ENCODE measurements at places on chromosomes 13 and 19.

- no peak for DNase-seq
Measured at GRCh38 chr19:17202249-17202648, 12.9 kb upstream of the USE1 start.

DNA sequence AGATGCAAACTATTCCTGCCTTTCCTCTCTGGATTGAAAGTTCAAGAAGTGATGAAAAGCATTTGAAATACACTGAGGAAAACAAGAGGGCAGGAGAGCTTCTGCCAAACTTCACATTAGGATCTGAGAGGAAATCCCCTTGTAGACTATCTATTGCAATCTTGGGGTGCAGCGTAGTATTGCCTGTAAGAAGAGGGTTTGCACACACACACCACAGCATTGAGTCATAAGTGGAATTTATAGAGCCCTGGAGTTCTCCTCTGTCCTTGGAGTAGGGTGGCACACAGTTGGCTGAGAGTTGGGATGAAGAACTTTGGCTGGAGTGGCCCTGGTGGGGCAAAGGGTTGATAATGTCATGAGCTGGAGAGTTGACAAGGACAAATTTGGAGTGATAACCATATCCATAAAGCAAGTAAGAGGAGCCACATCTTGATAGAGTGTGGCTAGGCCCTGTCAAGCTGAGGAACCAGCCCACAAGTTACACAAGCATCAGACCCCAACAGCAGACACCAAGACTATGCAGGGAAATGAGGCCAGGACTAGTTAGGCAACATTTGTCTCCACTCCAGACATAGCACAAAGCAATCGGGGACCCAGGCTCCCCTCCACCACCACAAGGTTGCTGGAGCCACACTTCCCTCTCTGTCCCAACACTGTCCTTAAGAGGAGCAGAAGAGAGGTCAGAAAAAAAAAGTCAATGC is 520.9 kb downstream of the KLF5 start:
- DNase-seq, result no peak

DNA sequence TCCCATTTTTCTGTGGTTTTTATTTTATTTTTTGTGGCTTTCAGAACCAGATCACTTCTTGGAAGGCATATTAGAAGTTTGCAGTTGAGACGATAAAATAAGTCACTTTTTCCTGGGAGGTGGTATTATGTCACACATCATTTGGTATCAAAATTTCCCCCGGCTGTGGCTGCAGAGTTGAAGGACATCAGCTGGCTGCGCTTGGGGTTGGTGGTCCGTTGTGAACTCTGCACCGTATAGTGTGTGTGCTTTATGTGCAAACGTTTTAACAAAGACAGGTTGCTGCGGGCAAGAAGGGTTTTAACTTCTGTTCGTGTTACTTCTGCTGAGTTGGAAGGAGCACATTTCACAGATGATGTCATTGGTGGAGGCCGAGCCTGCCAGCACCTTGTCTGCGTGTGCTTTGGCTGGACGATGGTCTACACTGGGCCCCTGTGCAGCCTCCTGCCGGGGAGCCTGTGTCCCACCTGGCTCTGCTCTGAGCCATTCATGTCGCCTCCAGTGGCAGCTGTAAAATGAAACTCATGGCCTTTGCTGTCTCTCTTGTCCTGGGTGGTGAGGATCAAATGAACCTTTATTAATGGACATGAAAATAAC is 9.6 kb downstream of the ATP11A start:
- no peak for DNase-seq

DNA sequence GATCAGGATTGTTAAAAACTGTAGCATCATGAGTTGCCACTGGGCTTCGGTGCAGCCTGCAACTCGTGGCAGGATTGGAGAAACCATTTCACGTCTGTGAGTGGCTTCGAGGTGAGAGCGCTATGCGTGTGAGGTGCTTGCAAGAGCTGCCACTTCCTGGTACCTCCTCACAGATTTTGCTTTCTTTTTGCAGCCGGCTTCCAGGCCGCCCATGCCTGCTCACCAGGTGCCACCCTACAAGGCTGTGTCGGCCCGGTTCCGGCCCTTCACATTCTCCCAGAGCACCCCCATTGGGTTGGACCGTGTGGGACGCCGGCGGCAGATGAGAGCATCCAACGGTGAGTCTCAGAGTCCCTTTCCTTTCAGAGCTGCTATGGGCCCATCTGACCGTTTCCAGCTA is 57.9 kb upstream of the C1QTNF9 start:
- DNase-seq, result peak; percentile 50

GRCh38 chr13:29963089-29963488 is 112.7 kb upstream of the UBL3 start:
- no peak for DNase-seq

GRCh38 chr13:45915686-45916439 is 64.3 kb upstream of the SIAH3 start:
- no peak for DNase-seq

DNA sequence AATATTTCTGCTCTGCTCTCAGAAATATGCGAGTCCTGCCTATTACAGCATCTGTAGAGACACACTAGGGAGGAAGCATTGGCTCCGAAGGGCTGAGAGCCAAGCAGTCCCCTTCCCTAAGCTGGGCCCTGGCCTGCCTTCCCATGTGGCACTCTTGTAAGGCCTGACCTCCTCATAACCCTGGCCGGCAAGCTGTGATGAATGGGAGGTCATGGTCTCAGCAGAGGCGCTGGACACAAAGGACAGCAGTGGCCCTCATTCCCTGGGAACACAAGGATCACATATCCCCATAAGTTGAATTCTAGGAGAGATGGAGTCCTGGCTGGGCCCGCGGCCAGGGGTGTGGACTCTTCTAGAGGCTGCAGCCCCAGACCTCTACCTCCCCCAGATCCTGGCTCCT is 483.3 kb downstream of the ZNF536 start:
- DNase-seq, result no peak

- no peak for DNase-seq
Measured at GRCh38 chr13:102677122-102677521, 17.7 kb downstream of the METTL21C start.

DNA sequence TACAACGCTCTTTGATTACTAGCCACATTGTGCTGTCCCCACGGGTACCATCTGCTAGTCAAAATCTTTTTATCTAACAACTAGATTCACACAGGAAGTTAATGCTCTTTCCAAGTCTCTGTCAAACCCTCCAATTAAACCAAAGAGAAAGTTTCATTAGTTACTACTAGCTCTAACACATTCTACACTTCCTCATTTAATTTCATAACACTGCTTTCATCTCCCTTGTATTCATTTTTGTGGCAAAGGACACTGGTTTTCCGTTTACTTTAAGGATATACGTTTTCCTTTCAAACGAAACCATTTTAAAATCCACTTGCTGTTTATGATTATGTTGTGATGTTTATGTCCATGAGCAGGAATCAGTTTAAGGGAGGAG is 5.3 kb downstream of the DYRK1B start:
- no peak for DNase-seq

DNA sequence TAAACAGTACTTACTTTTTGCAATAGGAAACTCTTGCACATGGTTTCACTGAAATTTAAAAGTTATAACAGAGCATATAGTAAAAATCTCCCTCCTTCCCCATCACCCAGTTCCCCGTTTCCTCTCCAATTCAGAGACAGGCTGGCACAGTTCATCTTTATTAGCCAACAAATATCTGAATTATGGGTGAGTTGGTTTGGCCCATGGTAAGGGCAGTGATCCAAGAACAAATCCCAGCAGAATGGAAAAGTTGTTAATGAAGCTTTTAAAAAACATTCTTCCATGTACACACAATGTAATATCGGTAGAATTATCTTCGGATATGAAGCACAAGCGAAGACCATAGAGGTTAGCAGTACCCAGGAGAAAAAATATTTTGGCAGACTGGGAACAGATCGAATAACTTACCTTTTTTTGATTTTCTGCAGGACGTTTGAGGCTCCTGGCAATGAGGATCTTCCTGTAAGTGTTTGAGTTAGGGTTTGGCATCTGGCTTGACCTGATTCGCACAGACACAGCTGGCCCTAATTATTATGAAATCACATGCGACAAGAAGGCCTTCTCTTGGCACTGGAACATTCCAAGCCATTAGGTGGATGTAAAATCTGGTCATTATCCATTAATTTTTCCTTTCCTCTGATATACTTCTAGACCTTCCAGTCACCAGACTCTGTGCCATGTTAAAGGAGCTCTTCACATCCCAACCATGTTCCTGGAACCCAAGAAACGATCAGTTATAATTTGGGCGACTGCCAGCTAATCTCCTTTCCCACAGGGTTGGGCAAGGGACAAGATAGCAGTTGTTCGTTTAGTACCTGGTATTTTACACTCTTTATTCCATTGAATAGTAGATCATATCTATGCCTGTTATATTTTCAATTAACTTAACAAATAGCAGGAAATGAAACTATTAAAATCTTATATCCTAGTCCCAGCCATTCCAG is 139.4 kb upstream of the TSC22D1 start:
- no peak for DNase-seq

DNA sequence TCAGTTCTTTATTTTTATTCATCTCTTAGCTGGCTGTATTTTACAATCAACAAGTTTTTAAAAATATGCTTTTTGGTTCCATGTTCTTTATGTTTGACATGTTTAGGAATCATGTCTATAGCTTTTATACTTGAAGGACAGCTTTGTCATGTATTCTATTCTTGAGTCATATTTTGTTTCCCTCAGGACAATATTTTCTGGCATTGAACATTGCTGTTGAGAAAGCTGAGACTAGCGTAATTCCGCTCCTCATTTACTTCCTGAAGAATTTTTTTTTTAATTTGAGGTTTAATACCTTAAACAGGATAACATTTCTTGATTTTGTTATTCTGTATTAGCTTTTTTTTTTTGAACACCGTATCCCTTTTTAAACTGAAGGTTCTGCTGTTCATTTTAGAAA is 53.2 kb downstream of the RB1 start:
- no peak for DNase-seq

DNA sequence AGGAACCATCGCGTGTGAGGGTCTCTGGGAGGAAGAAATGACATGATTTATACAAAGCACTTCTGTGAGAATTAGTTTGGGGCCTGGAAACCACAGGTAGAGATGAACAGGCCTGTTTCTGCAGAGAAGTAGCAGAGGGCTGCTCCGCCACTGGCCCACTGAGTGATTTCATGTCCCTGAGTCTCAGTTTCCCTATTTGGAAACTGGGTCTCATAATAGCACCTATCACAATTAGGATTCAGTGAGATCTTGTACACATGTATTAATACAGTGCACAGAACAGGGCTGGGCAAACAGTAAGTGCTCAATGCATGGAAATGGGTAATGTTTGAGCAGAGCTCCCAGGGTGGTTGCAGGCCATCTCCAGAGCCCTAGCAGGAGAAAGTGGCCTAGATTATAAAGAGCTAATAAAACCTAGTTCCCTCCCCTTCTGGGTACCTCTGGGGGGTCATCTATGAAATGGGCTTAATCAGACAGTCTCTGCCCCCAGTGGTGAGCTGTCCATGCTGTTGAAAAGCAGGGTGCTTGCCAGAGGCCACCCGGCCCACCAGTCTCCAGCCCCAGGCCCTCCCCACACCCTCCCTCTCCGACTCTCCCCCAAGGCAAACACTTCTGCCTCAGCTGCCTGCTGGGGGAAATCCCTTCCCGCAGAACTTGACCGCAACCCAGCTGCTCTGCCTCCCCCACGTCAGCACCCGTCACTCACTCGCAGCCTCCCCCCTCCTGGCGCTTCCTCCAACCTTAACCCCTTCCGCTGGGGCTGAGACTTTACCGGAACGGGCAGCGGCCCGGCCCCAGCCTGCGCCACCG is 4.5 kb downstream of the BCL3 start:
- DNase-seq, result peak; percentile 77

DNA sequence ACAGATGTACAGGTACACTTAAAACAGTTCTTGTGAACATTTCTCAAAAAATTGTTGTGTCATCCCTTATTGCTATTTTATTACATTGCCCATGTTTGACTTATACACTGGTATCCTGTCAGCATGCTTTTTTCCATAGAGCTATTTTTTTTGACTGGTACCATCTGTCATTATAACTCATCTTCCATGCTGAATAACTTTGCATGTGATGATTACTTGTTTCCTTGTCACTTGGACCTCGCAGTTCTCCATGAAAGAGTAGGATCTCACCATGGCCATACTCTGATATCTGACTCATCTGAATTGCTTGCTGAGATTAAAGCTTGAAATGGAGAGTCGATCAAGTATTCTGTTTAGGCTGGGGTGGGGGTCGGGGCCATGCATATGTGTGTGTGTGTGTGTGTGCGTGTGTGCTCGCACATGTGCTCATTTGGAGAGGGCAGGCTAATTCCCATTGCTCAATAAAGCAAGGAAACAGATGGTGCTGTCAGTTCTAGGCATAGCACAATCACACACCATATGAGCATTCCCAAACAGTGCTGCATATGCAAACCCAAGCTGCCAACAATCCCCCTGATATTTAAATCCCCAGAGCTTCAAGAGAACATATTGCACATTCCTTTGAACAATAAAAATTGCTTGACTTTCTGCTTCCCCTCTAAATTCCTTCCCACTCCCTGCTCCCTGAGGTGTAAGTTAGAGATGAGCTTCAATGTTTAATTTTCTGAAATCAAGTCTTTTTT is 62.9 kb downstream of the NHLRC3 start:
- DNase-seq, result no peak

- no peak for DNase-seq
Measured at GRCh38 chr13:27375686-27376326, 48.6 kb upstream of the GTF3A start.
